Activated naive CD4-positive, alpha-beta T cell treated with anti-CD3 and anti-CD28 coated beads for 36 hours (primary cell): ENCODE measurements at places on chromosomes 13 and 19.

DNA sequence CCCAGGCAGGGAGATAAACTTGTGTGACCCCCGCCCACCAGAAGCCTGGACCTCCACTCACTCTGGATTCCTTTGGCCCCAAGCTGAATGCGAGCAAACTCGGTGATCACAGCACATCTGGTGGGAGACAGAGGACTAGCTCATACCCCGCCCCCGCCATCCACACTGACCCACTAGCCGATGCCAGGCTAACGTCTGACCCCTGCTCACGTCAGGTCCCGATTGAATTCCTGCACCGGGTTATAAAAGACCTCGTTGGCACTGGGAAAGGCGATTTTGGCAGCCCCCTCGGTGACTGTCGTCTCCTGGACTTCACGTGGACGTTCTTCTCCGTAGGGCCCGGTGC is 631 bp downstream of the TRMT1 start:
- peaks cover 38% of the 10 kb centered on the region for H3K4me1 ChIP-seq
- DNase-seq = no peak
- no peaks in the 10 kb centered on the region for H3K27me3 ChIP-seq
- H3K27ac ChIP-seq = peak overlapping the region; percentile 91

DNA sequence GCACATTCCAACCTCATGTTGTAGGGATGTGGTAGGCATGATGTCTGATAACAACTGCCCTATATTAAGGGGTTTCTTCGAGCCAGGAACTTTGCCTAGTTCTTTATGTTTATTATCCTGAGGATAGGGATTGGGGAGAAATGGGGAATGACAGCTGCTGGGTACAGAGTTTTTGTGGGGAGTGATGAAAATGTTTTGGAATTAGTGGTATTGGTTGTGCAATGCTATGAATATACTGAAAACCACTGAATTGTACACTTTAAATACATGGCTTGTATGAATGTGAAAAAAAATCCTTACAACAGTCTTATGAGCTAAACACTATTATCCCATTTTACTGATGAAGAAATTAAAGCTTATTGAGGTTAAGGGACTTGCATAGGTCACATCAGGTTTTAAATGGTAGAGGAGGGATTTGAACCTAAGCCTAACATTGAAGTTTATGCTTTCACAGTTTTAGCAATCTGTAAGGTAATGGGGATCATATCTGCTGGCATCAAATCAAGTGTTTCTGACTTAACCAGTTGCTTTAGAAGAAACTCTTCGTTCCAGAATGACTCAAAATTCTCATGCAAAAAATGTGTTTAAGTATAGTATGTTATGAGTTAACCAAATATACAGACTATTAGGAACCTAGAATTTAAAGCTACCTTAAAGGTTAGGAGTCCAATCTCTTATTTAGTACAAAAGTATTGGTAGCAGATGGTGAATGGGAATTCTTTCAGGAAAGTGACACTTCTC is 61.4 kb downstream of the ERCC5 start:
- H3K36me3 ChIP-seq = no peaks in the 10 kb centered on the region
- no peak overlapping the region for H3K4me3 ChIP-seq
- DNase-seq = no peak
- no peak overlapping the region for H3K27ac ChIP-seq
- H3K27me3 ChIP-seq = peaks cover 12% of the 10 kb centered on the region
- no peaks in the 10 kb centered on the region for H3K4me1 ChIP-seq

DNA sequence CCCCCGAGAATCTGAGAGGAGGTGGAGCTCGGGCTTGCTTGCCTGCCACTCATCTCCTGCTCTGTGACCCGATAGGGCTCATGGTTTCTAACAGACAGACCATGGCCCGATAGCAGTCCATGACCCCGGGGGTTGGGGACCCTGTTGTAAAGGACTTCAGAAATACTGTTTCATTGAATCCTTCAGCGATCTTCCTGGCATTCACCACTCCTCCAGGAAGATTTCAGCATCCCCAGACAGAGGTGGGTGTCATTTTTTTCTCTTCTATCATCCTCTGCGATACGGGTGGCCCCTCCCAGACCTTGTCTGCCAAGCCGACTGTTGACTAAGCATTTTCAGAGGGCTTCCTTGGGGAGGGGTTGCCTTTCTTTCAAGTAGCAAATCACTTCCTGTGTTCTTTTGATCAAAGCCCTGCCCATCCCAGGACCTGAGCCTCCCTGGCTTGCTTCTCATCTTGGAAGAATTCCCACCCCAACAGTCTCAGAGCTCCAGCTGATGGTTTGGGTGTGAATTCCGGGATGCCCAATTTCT is 1.7 kb downstream of the MYO1F start:
- no peaks in the 10 kb centered on the region for H3K27me3 ChIP-seq
- H3K36me3 ChIP-seq = no peaks in the 10 kb centered on the region
- H3K4me1 ChIP-seq = peaks cover 66% of the 10 kb centered on the region
- peak overlapping the region; percentile 46 for H3K27ac ChIP-seq

DNA sequence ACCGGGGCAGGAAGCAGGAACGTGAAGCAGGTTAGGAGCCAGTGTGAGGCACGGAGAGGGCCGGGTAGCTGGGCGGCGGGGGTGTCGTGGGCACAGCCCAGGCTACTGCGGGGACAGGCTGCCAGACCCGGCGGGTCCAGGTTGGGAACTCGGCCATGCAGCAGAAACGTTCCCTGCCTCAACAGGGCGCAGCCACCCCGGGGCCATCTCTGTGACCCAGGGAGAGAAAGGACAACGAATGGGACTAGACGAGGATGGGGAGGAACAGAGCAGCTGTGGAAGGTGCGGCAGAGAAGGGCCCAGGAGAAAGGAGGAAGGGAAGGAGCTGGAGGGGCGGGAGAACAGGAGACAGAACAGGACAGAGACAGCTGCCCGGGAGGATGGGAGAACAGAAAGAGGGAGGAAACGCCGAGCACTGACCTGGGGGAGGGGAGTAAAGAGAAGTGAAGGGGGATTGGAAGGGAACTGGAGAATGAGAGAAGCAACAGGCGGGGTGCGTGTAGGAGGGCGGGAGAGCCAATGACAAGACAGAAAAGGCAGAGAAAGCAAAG is 12.9 kb upstream of the GARIN5A start:
- H3K4me3 ChIP-seq = no peak overlapping the region
- H3K4me1 ChIP-seq = peaks cover 35% of the 10 kb centered on the region
- H3K36me3 ChIP-seq = peaks cover 18% of the 10 kb centered on the region
- H3K27me3 ChIP-seq = peaks cover 3% of the 10 kb centered on the region

- DNase-seq = no peak
- no peak overlapping the region for H3K4me3 ChIP-seq
- H3K27me3 ChIP-seq = no peaks in the 10 kb centered on the region
- H3K4me1 ChIP-seq = no peaks in the 10 kb centered on the region
Measured at GRCh38 chr13:106990594-106990993, 422.7 kb upstream of the ARGLU1 start.

- DNase-seq = no peak
- H3K27ac ChIP-seq = no peak overlapping the region
Measured at GRCh38 chr13:76790980-76791819, 95.0 kb downstream of the KCTD12 start.

DNA sequence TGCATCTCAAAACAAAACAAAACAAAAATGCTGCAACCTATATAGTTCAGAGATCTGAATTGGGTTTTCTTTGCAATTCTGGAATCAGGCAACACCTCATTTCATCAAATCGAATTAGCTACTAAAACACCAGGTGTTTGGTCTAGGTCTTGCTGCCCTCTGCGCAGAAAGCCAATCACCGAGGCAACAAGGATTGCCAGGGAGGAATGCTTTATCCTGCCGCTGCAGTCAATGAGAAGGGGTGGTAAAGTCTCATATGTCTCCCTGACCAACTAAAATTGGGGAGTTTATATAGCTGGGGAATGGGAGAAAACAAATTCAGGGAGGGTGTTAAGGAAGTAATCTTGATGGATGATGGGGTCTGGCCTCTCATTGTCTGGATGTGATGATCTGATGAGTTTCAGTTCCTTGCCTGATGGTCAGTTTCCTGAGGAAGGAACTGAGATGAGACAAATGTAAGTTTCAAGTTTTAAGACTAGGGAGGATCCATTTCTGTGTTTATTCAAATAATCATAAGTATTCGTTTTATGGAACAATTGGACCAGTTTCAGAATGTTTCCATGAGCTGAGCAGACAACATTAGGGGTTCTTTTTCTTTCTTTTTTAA is 5.0 kb upstream of the YJU2 start:
- no peak overlapping the region for H3K4me3 ChIP-seq
- peaks cover 5% of the 10 kb centered on the region for H3K4me1 ChIP-seq
- no peak overlapping the region for H3K27ac ChIP-seq
- DNase-seq = no peak

DNA sequence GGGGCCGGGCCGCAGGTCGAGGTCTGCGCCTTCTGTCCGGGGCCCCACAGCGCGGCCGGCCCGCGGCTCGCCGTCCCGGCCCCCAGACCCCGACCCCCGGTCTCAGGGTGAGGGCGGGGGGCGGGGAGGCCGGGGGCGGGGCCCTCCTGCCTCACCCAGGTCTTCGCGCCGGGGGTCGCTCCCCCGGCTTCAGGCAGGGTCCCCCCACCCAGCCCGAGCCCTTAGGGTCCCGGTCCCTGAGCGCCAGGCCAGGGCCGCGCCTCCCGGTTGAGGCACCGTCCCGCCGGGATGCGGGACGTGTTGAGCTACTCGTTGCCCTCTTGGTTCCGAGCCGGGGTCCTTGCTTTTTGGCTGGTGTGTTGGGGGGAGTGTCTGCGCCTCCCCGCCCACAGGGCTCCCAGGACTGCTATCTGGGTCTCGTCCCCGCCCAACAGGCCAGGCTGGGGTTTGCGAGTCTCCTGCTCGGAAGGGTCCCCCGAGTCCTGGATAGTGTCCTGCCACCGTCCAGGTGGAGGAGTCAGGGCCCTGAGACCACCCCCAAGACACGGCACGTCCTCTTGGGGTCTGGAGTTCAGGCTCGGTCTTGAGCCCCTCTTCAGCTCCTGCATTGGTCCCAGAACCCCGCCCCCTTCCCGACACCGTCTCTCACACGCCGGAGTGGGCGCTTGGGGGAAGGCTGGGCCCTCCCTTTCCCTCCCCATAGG is 452 bp downstream of the PIAS4 start:
- no peaks in the 10 kb centered on the region for H3K27me3 ChIP-seq
- peak overlapping the region; percentile 84 for H3K4me3 ChIP-seq
- no peaks in the 10 kb centered on the region for H3K36me3 ChIP-seq

- H3K4me3 ChIP-seq = no peak overlapping the region
- H3K27me3 ChIP-seq = no peaks in the 10 kb centered on the region
- H3K27ac ChIP-seq = no peak overlapping the region
- DNase-seq = no peak
- no peaks in the 10 kb centered on the region for H3K4me1 ChIP-seq
Measured at GRCh38 chr13:67343777-67344176, 113.6 kb upstream of the PCDH9 start.

- no peak overlapping the region for H3K4me3 ChIP-seq
- H3K4me1 ChIP-seq = peaks cover 4% of the 10 kb centered on the region
- H3K27me3 ChIP-seq = no peaks in the 10 kb centered on the region
- peaks cover 12% of the 10 kb centered on the region for H3K36me3 ChIP-seq
- no peak overlapping the region for H3K27ac ChIP-seq
Measured at GRCh38 chr13:39676315-39676876, 20.9 kb downstream of the COG6 start.

- H3K27ac ChIP-seq = no peak overlapping the region
- H3K36me3 ChIP-seq = no peaks in the 10 kb centered on the region
- peaks cover 5% of the 10 kb centered on the region for H3K4me1 ChIP-seq
- H3K4me3 ChIP-seq = no peak overlapping the region
- no peak for DNase-seq
Measured at GRCh38 chr13:20706661-20707060, 3.2 kb downstream of the IL17D start.

- peak overlapping the region; percentile 82 for H3K27ac ChIP-seq
- H3K27me3 ChIP-seq = no peaks in the 10 kb centered on the region
Measured at GRCh38 chr19:12779162-12779993, 4.0 kb upstream of the HOOK2 start.

- no peaks in the 10 kb centered on the region for H3K27me3 ChIP-seq
- H3K4me3 ChIP-seq = no peak overlapping the region
- H3K4me1 ChIP-seq = no peaks in the 10 kb centered on the region
- H3K27ac ChIP-seq = no peak overlapping the region
Measured at GRCh38 chr19:6987850-6988249, 33.4 kb downstream of the MBD3L2B start.

DNA sequence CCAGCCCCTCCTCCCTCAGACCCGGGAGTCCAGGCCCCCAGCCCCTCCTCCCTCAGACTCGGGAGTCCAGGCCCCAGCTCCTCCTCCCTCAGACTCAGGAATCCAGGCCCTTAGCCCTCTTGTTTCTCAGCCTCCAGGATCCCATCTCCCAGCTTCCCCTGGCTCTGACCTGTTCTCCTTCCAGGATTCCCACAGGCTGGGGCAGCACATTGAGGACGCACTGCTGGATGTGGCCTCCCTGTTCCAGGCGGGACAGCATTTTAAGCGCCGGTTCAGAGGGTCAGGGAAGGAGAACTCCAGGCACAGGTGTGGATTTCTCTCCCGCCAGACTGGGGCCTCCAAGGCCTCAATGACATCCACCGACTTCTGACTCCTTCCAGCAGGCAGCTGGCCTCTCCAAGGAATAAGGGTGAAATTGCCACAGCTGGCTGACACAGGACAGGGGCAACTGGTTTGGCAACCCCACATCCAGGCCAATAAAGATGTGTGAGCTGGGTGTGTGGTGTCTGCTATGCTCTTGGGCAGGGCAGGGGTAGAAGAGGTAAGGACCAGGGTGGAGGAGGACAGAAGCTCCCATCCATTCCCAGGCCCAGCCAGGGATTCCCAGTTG is 22.4 kb downstream of the CPT1C start:
- no peak for DNase-seq
- H3K36me3 ChIP-seq = no peaks in the 10 kb centered on the region
- no peak overlapping the region for H3K27ac ChIP-seq
- no peak overlapping the region for H3K4me3 ChIP-seq
- no peaks in the 10 kb centered on the region for H3K27me3 ChIP-seq
